ENCODE measurements at places on chromosomes 3 and 15. TPM values are rescaled to one million over a fixed set of nuclear protein-coding genes. Genes with fewer than 3 reads are reported as not detected.

- peak; percentile 53 for DNase-seq
These were observed 66.9 kb downstream of the RNF13 start for GRCh38 chr3:149879872-149880271.

The PEX5L gene
- 0.46 TPM for polyA plus RNA-seq

DNA sequence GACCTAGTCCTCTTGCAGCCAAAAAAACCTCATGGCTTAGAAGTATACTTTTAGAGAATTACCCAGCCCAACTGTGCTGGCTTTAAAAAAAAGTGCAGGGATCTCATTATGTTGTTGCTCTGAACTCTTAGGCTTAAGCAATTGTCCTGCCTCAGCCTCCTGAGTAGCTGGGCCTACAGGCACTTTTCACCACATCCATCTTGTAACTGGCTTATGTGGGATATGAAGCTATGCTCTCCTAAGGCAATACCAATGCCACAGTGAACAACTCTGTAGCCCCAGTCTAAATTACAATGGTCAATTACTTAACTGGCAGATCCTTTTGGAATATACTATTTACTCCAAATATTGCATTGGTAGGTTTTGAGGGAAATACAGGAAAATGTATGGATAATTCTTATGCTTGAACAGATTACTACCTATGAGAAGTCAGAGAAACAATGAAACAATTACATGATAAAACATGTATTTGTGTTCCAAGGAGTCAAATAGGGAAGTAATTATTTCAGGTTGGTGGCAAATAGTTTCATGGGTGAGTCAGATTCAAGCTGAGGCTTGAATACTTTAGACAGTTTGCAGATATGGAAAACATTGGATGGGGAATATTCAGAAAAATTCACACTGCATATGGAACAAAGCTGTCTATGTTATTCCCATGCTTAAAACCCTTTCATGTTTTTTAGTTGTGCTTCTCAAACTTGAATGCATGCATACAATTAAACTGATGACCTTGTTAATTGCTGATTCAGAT is 34.6 kb upstream of the GPR149 start:
- DNase-seq = no peak

The C3orf85 gene
- 20.4 TPM for polyA plus RNA-seq

The LRRC31 gene
- polyA plus RNA-seq = 0.11 TPM

GRCh38 chr15:40006003-40006402 is 33.0 kb downstream of the SRP14 start:
- DNase-seq = no peak

GRCh38 chr15:22831473-22831872 is 7.0 kb upstream of the NIPA2 start:
- no peak for DNase-seq

DNA sequence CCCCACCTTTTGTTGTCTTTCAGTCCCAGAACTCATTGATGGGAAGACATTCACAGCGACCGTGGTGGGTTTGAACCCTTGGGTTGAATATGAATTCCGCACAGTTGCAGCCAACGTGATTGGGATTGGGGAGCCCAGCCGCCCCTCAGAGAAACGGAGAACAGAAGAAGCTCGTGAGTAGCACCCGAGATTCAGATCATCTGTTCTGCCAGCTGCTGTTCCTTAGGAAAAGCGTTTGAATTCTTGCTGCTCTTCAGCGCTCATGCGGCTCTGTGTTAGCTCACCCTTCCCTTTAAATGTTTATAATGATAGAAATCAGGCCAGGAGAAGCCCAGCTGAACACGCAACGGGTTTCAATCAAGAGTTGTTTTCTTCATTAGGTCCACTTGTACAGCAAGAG is 73.0 kb downstream of the IL5RA start:
- no peak for DNase-seq

GRCh38 chr3:161576311-161576710 is 79.7 kb downstream of the OTOL1 start:
- no peak for DNase-seq

The PIK3CA gene
- 34.1 TPM for polyA plus RNA-seq

DNA sequence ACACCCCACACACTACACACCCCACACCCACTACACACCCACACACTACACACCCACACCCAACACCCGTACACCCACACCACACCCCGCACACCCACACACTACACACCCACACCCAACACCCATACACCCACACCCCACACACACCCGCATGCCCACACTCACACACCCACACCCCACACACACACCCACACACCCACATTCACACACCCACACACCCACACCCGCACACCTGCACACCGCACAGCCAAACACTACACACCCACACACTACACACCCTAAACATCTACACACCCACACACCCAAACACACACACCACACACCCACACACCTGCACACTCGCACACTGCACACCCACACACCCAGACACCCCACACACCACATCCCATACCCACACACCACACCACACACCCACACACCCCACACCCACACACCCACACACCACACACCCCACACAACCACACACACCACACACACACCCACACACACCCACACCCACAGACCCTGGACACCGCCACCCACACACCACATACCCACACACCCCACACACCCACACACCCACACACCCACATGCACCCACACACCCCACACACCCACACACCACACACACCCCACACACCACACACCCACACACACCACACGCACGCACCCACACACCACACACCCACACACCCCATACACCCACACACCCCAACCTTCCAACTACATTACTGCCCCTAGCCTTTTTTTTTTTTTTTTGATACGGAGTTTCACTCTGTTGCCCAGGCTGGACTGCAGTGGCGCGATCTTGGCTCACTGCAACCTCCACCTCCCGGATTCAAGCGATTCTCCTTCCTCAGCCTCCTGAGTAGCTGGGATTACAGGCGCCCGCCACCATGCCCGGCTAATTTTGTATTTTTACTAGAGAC is 16.9 kb downstream of the CEP19 start:
- DNase-seq = no peak

- no peak for DNase-seq
These were observed 64.6 kb upstream of the P2RY1 start for GRCh38 chr3:152770296-152770695.

- no peak for DNase-seq
These were observed 57.6 kb upstream of the NEO1 start for GRCh38 chr15:72994534-72995177.

DNA sequence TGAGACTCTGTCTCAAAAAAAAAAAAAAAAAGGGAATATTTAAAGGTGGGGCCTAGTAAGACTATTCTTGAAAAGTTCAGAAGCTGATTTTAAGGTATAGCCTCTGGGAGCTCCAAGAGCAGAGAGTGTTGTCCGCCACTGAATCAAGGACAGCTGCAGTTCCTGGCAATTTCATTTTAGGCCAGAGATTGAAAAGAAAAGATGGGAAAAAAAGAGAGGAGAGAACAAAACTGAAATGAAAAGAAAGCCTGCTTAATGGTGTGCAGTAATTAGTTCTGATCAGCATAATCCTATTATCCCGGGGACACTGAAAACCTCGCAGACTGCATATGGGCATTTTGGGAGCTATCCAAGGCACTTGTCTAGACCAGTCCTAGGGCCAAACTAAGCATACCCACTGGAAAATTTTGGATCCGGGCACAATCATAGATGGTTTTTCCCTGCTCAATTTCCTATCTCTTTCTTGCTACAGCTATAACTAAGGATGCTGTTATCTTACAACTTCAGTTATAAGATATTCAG is 43.2 kb downstream of the EHHADH start:
- DNase-seq = no peak

GRCh38 chr3:127168271-127168670 is 24.7 kb upstream of the PRR23E start:
- no peak for DNase-seq

DNA sequence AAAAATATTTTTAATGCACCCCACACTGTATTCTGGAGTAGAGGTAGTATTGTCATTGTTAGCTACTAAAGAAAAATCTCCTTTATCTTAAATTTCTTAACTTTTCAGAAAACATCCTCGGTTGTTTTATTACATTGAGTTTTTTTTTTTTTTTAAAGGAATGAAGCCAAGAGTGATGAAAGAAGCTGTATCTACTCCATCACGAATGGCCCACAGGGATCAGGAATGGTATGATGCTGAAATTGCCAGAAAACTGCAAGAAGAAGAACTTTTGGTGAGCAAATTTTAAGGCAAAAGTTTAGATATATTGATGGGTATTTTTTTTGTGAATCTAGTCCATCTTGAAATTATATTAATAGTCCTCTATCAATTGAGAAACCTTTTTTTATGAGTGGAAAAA is 49.7 kb upstream of the UTS2B start:
- no peak for DNase-seq

- no peak for DNase-seq
These were observed 77.6 kb upstream of the FRMD4B start for GRCh38 chr3:69463531-69463930.

GRCh38 chr3:195258449-195259153 is 12.4 kb downstream of the XXYLT1 start:
- DNase-seq = no peak

DNA sequence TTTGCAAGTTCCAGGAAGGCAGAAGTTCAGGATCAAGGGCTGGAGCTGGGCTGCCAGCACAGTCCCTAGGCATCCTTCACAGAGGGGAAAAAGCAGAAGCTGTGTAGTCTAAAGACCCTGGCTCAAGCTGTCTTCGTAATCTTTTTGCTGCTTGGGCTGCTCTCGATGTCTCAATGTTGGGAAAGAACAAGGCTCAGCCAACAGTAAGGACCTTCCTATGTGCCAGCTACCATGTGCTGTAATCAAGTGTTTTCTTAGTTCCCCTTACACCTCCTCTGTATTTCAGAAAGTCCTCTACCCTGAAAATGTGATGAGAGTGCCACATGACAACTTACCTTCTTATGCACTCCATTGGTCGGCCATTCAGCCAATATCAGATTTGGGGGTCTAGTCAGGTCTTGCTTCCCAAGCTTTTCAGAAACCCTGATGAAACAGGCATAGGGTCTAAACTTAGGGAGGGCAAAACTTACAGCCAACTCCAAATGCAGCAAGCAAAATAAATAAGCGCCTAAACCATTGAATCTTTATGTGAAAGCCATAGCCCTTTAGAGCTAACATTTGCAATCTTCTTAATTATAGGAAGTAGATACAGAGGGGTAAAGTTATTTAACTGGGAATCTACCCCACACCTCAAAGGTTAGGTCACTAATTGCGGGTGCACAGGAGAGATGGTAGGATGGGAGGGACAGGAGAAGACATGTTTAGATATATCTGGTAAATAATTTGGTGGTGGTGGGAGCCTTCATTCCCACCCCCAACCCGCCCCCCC is 1.2 kb upstream of the EDEM1 start:
- DNase-seq = no peak

DNA sequence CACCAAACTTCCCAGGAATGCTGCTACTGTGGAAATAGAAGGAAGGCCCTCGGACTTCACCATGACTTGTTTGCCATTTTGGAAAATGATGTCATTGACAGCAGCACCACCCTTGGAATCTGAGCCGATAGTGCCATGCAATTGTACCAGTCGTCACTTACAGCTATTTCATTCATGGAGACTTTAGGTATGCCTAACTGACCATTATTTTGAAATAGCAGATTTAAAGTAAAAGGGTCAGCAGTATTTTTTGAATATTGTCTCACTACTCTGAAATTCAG is 66.0 kb upstream of the ARL8B start:
- no peak for DNase-seq

DNA sequence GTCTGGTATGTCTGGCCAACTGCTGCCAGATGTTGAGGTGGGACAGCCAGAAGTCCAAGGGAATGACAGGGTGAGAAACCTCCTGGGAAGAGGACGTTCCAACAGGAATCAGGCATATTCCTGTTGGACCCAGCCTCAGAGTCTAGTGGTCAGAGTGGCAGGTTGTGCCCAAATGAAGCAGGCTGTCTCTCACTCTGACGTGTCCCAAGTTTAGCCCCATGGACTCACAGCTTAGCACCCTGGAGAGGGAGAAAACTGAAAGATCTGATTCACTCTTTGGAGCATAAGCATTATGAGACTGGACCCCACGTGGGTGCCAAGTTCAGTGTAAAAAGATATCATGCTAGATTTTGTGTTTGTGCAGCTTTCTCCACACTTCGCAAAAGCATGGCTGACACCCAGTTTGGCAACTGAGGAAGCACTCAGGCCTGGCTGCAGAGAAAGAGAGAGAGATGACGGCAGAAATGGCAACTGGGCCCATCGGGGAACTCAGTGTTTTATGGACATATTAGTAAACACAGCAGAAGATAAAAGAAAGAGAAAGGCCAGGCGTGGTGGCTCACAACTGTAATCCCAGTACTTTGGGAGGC is 88.2 kb upstream of the LMCD1 start:
- DNase-seq = no peak

DNA sequence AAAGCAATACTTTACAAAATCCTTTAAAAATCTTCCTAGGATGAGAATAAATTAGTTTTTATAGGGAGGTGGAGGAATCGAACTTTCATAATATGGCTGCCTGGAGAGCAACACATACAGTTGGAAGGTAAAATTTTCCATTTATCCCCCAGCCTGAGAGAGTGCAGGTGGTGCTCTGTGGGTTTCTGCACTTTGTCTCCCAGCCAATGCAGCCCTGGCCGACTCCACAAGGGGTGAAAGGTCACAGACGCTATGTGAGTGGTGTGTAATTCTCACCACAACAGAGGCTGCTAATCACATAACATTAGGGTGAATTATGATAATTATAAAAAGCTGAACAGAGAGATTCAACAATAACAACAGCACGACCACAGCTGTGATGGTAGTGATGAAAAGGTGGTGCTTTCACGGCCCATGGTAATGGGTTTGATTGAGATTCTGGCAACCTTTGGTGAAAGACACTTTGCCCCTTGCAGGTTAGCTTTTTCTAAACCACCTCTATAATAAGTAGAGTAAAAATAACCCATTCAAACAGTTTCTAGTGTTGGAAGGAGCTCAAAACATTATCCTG is 30.1 kb upstream of the NANOGP8 start:
- no peak for DNase-seq

DNA sequence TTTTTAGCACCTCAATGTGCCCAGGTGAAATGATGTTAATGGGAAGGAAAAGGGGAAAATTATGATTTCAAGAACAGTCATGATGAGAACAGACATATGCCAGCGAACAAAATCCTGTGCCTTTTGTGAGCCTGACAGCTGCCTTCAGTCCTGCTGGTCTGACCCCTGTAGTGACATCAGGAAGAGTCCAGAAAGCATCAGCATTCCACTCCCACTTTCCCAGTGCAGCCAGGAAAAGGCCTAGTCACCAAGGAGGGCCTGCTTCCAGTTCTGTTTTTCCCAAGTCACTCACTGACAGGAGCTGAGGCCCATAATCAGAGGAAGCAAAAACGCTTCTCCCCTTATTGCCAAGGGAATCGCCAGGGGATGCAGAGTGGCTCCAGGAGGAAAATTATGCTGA is 218.4 kb downstream of the ABHD5 start:
- no peak for DNase-seq

- no peak for DNase-seq
These were observed 12.8 kb upstream of the SETMAR start for GRCh38 chr3:4290272-4290893.

DNA sequence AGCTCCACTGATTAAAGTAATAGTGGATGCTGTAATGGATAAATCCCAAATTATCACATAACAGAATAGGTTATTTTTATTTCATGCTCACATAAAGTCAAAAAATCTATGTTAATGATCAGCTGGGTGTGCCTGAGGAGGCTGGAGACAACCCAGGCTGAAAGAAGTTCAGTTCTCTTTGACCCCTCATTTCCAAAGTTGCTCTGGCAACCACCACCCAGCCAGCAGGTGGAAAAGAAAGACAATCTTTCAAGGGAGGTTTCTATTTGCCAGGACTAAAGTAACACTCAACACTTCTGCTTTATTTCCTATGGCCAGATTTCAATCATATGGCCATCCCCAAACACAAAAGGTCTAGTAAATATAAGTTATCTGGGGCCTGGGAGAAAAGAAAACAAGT is 48.8 kb upstream of the ANKRD28 start:
- no peak for DNase-seq

The ERICH6 gene
- 0.98 TPM for polyA plus RNA-seq

The CAPN3 gene
- 29.1 TPM for polyA plus RNA-seq

All from right renal pelvis (tissue), 4 donors.